ENCODE measurements at places on chromosomes 12 and 14.

DNA sequence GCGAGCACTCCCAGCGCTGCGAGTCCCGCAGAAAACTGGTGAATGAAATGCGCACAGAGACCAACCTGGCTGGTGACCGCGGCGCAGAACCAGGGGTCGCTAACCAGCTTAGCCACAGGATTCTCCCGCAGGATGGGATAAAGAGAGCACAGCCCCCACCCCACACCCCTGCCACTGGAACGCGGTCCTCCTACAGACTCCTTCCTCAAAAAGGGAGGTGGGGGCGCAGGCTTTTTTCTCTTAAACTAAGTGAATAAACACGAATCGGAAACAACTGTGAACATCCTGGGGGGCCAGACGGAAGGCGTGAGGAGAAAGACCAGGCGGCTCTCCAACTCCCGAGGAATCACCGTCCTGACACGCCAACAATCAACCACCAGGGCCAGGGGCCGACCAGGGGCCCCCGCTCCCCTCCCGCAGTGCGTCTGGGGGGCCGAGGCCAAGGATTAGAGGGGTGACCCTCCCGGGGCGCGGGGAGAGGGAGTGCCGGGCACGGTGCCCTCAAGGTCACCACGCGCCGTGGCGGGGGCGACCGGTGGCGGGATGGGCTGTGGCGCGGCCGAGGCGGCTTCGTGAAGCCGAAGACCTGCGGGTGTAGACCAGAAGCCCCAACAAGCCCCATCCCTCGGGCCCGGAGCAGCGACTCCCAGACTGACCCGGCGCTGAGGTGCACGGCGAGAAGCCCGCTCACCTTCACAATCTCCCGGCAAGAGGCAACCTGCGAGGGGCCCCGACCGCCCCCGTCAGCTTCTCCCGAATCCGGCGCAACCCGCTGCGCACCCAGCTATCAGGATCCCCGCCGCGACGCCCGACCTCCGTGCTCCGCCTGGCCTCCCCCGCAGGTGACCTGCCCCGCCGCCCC is 704 bp downstream of the ATP2B1 start:
- peak; percentile 60 for DNase-seq

- no peak for DNase-seq
These were observed 13.0 kb upstream of the FMNL3 start for GRCh38 chr12:49720214-49720613.

DNA sequence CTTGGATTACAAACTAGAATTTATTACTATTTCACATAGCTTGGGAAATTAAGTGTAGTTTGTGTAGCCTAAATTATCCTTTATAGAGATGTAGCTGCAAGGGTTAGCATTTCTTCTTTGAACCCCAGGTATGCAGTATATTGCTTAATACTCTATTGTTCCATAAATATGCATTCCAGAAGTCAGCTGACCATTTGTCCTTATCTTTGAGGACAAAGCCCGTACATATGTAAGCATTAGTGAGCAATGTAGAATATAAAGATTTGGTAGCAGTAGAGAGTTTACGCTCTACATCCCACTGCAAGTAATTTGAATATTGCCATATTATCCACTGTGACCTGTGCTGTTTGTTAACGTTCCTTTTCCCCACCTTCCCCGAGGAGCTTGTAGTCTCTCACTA is 26.9 kb downstream of the PPM1A start:
- no peak for DNase-seq

DNA sequence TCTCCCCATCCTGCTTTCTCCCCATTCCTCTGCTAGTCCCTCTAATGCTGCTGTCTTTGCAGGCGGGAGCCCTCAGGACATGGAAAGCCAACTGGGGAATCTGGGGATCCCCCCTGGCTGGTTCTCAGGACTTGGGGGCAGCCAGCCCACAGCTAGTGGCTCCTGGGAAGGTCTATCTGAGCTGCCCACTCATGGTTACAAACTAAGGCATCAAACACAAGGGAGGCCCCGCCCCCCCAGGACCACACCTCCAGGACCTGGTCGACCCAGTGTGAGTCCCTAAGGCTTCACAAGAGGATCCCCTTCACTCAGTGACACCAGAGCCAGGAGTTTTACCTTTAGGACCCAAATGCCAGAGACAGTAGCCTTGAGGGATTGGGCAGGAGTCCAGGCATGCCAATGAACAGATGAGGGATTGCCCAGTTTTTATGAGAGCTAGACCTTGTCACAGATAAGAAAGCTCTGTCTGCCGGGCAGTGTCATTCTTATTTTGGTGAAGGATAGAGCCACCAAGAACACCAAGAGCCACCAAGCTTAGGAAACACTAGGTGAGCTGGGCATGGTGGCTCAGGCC is 8.0 kb upstream of the CPNE6 start:
- peak; percentile 14 for DNase-seq

- peak; percentile 15 for DNase-seq
These were observed 90.3 kb downstream of the RFX4 start for GRCh38 chr12:106673141-106673540.

Data from SK-N-SH (cell line).